NCI-H1930 (cell line): ENCODE measurements at places on chromosomes 5 and 9.

DNA sequence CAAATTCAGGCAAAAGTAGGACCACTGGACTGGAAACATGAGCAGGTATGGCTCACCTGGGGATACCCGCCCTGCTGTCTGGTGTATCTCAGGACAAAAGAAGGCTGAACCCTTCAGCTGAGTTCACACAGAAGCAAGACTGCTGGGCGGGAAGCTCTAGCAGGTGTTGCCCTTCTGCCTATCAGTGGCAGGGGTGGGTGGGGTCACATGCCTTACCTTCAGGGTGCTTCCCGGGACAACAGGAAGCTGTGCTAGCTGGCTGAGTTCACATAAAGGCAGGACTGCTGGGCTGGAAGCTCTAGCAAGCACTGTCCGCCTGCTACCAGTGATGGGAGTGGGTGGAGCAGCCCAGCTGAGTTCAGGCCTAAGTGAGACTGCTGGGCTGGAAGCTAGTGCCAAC is 498.8 kb upstream of the ZNF608 start:
- no peak for DNase-seq

- DNase-seq: no peak
These were observed 61.6 kb downstream of the CSNK1A1 start for GRCh38 chr5:149489605-149490037.

- no peak for DNase-seq
These were observed 513.1 kb downstream of the PDE4D start for GRCh38 chr5:59380350-59380951.

GRCh38 chr5:57676222-57677098 is 193.8 kb upstream of the ACTBL2 start:
- DNase-seq: no peak

GRCh38 chr9:68895741-68896478 is 118.0 kb downstream of the PRKACG start:
- no peak for DNase-seq

- no peak for DNase-seq
These were observed 155.5 kb upstream of the WWC1 start for GRCh38 chr5:168135897-168136296.

DNA sequence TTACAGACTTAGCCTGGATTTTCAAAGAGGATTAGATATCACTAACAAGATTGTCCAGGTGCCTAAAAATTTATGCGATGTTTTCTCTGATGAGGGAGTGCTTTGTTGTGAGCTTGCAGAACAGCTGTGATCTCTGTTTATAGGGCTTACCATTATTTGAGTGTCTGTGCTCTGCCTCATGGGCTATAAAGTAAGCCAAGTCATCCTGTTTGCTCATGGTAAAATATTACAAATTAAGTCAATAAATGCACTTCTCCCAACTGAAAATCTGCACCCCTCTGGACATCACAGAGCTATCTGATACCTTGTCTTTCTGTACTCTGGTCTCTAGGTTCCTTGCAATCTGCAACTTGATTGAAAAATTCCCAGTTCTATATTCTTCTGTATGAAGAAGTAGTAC is 293.4 kb upstream of the ACTBL2 start:
- DNase-seq: no peak

GRCh38 chr5:82851471-82851870 is 225.7 kb downstream of the TMEM167A start:
- DNase-seq: no peak

- no peak for DNase-seq
These were observed 226.0 kb upstream of the C9orf72 start for GRCh38 chr9:27799326-27799725.

DNA sequence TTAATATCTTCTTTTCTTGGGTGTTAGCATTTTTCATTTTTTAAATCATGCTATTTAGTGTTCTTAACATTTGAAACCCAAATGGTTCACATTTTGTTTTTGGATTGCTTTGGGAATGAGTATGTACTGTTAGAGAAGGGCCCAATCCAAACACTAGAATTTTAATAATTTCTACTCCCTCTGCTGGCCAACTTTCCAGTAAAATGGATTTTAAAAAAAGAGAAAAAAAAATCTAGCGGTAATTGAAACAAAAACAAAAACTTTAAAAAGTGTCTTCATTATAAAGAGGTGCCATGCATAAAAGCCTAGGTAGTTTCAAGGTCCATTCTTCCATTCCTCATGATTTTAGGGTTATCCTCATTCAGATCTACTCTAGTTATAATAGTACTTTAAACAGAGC is 32.1 kb upstream of the RICTOR start:
- DNase-seq: no peak

DNA sequence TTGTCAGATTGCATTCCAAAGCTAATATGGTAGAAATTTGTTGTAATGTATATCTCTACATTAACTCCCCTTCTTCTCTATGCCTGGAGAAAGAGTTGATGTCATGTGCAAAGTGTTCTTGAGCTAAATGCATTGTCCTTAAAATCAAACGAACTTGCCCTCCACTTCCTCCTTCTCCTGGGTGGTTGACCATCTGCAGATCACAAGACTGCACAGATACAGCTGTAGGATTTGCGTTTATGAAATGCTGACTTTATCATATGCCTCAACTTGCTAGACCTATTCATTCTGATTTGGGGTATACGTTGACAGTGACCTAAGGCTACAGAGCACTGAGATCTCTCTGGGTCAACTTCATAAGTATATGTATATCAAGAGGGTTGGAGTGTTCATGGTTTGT is 8.3 kb downstream of the TRIM32 start:
- no peak for DNase-seq

GRCh38 chr9:126965541-126966428 is 51.2 kb downstream of the RALGPS1 start:
- DNase-seq: no peak

- DNase-seq: no peak
These were observed 82.6 kb downstream of the ALDH7A1 start for GRCh38 chr5:126512451-126512850.

DNA sequence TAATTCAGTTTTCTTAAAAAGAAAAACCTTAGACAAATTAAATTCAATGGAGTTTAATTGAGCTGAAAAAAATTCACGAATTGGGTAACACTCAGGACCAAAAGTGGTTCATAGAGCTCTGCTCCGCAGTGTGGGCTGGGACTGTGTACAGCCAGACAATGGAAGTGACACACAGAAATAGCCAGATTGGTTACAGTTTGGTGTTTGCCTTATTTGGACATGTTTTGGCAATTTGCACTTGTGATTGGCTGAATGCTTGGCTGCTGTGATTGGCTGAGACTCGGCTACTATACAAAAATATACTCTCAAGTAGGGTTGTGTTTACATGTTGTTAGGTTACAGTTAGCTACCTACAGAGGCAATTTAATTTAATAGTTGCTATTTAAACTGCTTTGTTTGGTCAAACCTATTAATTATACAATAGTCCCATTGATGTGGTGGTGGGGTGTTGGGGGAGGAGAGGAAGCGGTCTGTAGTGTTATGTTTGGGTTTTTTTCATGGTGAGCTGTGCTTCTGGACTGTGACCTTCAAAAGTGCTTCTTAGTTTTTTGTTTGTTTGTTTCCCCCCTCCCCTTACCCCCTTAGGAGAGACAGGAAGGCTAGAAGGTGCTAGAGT is 95.2 kb downstream of the CNTLN start:
- DNase-seq: no peak

DNA sequence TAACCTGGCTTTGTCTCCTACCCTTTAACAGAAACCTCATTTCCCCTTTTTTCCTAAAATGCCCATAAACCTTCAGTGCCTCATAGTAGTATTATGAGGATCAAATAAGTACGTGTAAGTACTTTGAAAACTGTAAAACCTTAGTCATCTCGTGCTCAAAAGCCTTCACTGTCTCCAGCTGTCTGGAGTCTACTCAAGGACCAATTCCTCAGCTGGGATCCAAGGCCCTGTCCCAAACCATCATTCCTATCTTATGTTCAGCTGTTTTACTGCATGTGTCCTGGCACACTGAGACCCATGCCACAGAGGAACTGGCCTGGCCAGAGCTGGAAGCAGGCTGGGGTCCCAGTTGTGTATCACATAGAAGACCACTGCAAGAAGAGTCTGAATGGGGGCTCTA is 15.9 kb downstream of the ADAMTSL1 start:
- DNase-seq: no peak

DNA sequence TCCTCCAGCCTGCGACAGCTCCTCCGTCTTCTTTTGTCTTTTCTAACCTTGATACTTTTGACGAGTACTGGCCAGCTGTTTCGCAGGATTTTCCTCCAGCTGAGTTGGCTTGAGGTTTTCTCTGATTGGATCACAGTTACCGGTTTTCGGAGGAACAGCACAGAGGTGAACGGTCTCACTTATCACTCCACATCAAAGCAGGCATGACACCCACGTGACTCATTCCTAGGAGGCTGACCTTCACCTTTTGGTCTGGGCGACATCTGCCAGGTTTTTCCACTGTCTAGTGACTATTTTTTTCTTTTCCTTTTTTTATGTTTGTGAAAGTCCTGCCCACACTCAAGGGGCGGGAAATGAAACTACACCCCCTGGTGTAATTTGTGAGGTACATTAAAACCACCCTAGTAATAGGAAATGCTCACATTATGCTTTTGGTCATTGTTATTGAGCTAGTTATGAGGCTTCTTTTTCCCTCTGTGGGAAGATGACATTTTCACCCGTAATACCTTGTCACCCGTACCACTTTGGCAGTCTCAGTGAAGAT is 319.2 kb downstream of the GADD45G start:
- DNase-seq: no peak

DNA sequence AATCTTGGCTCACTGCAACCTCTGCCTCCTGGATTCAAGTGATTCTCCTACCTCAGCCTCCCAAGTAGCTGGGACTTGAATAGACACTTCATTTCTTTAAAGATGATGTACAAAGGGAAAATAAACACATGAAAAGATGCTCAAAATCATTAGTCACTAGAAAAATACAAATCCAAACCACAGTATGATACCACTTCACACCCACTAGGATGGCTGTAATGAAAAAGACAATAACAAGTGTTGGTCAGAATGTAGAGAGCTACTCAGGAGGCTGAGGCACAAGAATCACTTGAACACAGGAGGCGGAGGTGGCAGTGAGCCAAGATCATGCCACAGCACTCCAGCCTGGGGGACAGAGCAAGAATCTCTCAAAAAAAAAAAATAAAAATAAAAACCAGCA is 13.0 kb downstream of the F2RL2 start:
- no peak for DNase-seq

- no peak for DNase-seq
These were observed 299.7 kb downstream of the CWC27 start for GRCh38 chr5:65068410-65068809.

DNA sequence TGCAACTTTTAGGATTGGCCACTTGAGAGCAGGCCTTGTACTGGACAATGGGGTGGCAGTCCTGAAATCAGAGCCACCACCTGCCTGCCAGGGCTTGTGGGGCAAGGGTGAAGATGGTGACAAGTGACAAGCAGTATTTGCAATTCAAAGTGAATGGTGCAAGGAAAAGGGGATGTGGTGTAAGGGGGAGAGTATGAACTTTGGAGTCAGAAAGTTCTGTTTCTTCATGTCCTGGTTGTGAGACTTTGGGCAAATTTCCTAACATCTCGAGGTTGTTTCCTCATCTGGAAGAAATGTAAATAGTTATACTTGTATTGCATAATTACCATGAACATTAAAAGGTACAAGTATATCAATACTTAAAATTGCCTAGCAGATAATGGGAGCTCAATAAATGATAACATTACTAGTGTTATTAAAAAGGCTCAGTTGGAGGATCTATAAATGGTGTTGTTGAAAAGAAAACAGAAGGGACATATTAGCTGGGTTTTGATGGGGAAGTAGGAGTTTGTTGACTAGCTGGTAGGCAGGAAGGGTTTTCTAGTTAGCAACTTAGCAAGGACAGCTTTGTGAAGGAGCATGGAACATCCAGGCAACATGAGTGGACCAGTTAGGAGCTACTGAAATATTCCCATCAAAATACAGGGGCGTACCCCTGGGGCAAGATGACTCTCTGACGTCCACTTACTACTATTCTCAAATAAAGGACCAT is 21.3 kb upstream of the MEGF9 start:
- no peak for DNase-seq

DNA sequence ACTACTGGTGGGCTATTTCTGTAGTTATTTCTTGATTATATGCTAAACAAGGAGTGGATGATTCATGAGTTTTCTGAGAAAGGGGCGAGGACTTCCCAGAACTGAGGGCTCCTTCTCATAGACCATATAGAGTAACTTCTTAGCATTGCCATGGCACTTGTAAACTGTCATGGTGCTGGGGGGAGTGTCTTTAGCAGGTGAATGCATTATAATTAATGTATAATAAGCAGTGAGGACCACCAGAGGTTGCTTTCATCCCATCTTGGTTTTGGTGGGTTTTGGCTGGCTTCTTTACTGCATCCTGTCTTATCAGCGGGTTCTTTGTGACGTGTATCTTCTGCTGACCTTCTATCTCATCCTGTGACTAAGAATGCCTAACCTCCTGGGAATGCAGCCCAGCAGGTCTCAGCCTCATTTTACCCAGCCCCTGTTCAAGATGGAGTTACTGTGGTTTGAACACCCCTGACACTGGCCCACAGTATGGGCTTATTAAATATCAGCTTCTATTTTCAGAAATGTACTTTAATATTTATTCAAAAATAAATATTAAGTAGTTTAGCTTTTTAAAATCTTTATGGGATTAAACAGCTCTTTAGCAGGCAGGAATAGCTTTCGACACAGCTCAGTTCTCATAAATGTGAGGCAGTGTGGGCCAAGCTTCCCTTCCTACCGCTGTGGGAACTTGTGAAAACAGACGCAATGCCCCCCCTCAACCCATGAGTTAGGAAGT is 44.4 kb downstream of the GALNT12 start:
- DNase-seq: no peak

DNA sequence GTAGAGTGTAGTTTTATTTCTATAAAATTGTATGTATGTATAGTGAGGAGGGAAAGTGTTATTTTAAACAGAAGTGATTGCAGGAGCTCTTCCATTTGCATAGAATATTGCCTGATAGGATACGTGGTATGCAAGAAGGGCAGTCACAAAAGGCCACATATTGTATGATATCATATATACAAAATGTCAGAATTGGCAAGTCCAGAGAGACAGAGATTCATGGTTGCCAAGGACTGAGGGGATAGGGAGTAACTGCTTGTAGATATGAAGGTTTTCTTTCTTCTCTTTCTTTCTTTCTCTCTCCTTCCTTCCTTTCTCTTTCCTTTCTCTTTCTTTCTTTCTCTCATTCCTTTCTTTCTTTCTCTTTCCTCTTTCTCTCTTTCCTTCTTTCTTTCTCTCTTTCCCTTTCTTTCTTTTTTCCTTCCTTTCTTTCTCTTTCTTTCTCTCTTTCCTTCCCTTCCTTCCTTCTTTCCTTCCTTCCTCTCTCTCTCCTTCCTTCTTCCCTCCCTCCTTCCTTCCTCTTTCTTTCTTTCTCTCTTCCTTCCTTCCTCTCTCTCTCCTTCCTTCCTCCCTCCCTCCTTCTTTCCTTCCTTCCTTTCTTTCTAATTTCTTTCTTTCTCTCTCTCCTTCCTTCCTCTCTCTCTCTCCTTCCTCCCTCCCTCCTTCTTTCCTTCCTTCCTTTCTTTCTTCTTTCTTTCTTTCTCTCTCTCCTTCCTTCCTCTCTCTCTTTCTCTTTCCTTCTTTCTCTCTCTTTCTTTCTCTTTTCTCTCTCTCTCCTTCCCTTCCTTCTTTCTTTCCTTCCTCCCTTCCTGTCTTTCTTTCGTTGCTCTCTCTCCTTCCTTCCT is 24.5 kb upstream of the WDR38 start:
- DNase-seq: no peak

GRCh38 chr9:114434878-114435311 is 47.1 kb upstream of the AKNA start:
- no peak for DNase-seq

- DNase-seq: no peak
These were observed 79.6 kb upstream of the SLC25A51 start for GRCh38 chr9:37983381-37984067.
